ENCODE measurements at places on chromosomes 4 and X. TPM values are rescaled to one million over a fixed set of nuclear protein-coding genes. Genes with fewer than 3 reads are reported as not detected.

The COX7B2 gene
- not detected for total RNA-seq

DNA sequence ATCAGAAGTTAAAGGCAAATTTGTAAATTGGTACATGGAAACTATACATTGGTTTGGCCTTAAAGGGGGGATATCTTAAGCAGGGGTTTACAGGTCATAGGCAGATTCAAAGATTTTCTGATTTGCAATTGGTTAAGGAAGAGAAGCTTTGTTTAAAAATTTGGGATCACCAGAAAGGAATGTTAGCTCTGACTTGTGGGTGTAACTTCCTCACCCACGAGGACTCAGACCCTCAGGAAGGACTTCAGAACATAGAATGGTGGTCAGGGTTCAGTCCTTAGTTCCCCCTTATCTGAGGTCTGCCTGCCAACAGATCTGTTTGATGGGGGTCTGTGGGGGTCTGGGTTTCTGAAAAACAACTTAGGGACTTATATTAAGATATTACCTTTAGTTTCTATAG, 427.4 kb upstream of the DIPK2B start:
- DNase-seq: no peak
- H3K36me3 ChIP-seq: peaks cover 8% of the 10 kb centered on the region
- H3K27me3 ChIP-seq: no peaks in the 10 kb centered on the region
- H3K27ac ChIP-seq: no peak overlapping the region
- no peaks in the 10 kb centered on the region for H3K4me1 ChIP-seq

- H3K36me3 ChIP-seq: no peaks in the 10 kb centered on the region
- no peaks in the 10 kb centered on the region for H3K27me3 ChIP-seq
- H3K27ac ChIP-seq: no peak overlapping the region
- no peak for DNase-seq
- no peak overlapping the region for H3K4me3 ChIP-seq
- no peaks in the 10 kb centered on the region for H3K4me1 ChIP-seq
These were observed 125.5 kb upstream of the MBNL3 start for GRCh38 chrX:132614297-132614696.

DNA sequence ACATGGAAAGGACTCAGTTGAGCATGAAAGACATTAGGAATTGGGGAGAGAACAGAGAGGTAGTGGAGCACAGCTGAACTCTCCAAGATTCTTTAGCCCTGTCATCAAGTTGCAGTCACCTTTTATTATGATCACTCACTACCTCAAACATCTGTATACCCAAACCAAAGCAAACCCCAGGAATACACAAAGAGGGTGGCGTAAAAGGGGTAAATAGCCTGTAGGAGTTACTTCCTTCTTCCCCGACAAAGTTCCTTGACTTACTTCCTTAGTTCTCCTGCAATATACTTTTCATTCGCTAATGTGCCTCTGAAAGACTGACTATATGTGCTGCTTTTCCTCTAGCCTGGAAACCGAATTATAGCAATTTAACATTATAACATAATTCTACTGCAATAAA, 159.9 kb downstream of the SPRY1 start:
- no peaks in the 10 kb centered on the region for H3K27me3 ChIP-seq
- H3K36me3 ChIP-seq: no peaks in the 10 kb centered on the region
- DNase-seq: no peak
- no peak overlapping the region for H3K27ac ChIP-seq

GRCh38 chrX:46433892-46434291, 111.3 kb downstream of the ZNF674 start:
- no peaks in the 10 kb centered on the region for H3K36me3 ChIP-seq
- H3K4me3 ChIP-seq: no peak overlapping the region

DNA sequence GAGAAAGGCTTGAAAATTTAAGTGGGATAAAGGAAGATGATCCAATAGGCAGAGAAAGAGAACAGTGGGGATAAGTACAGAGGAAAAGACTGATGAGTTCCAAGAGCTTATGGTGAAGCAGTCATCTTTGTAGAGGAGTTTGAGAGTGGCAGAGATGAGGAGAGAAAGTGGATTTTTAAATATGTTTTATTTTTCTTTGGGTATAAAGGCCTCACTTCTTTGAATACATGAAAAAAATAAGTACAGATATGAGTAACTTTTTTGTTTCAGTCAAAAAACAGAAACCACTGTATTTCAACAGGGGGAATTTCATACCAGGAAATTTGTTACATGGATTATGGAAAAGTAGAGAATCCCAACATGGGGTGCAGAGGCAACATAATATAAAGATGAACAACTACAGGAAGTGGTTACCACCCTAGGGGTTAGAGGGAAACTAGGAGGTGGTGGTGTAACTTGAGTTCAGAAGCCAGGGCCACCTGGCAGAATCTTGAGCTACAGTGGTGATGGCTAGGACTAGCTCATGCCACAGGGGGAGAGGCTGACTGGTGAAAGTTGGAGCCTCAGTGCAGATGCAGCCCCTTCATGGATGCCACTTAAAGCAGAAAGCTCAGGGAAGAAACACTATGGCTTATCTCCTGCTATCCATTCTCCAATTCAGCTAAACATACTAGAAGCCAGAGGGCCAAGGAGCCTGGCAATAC, 3.4 kb upstream of the CYBB start:
- H3K4me3 ChIP-seq: no peak overlapping the region
- no peaks in the 10 kb centered on the region for H3K27me3 ChIP-seq
- no peaks in the 10 kb centered on the region for H3K36me3 ChIP-seq
- no peaks in the 10 kb centered on the region for H3K4me1 ChIP-seq
- H3K27ac ChIP-seq: no peak overlapping the region
- DNase-seq: no peak

GRCh38 chr4:133467290-133467947, 318.3 kb downstream of the PCDH10 start:
- H3K4me3 ChIP-seq: no peak overlapping the region
- H3K36me3 ChIP-seq: no peaks in the 10 kb centered on the region
- peaks cover 18% of the 10 kb centered on the region for H3K4me1 ChIP-seq
- H3K27ac ChIP-seq: no peak overlapping the region

Measured in neural crest cell (in vitro differentiated cells).